CD4-positive, alpha-beta T cell treated with Interleukin-21 for 1 hour (primary cell): ENCODE measurements at places on chromosomes 7 and 10.
A peak's percentile ranks its signal among the peaks of the same experiment; 100 is the strongest.

GRCh38 chr10:132616170-132616995 lies 78.8 kb downstream of the INPP5A start:
- peak; percentile 50 for DNase-seq

GRCh38 chr10:35386594-35387174 lies 50.4 kb downstream of the CCNY start:
- DNase-seq, result no peak

DNA sequence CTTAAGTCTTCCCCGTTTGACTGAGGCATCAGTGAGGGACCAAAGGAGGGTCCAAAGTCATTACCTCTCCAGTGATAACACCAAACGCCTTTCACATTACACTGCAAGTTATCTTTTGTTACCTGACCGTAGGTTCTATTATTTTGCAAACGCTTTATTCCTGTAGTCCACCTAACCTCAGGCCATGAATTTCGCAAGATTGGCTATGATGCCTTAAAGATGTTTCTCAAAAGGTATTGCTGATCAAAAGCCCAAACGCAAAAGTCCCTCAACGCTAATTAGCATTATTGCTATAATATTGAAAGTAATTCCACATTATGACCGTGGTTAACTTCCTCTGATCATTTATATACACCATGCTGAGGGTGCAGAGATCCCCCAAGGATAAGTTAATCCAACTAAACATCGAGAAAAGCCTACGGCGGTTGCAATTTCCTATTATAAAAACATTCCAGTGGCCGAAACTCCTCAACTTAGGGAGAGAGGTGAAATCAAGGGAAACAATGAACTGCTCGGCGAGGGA lies 649 bp downstream of the DNA2 start:
- DNase-seq, result no peak

DNA sequence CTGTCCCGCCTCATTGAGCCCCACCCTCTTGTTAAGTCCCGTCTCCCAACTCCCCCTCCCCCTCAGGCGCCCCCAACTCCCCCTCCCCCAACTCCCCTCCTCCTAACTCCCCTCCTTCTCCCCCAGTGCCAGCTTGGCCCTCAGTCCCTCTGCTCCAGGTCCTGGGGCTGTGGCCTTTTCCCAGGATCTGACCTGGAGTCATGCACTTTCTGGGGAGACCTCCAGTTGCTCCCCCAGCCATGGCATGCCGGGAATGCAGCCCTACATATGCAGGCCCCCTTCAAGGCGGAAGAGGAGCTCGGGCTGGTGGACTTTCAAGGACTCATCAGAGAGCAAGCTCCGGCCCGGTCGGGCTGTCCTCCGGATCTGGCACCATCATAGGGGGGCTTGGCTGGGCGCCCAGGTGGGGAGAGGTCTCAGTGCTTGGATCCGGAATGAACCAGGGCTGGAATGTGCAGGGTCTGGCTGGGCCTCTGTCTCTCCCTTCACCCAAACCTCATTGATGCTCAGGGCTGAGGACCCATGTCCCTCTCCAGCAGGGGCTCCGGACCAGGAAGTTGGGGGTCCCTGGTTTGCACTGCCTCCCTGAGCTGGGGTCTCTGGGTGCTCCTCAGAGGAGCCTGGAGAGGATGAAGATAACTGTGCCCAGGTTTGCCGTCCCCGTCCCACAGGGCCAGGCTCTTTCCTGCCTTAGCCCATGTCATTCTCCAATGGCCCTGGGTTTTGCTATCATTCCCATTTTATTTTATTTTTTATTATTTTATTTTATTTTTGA lies 41.1 kb downstream of the TMEM270 start:
- no peak for DNase-seq

- DNase-seq, result no peak
These were observed 1.4 kb downstream of the CCDC136 start for GRCh38 chr7:128793181-128793547.
